ENCODE measurements at places on chromosomes 13 and 19.

GRCh38 chr19:48421548-48421947 is 24.2 kb upstream of the GRWD1 start:
- no peak for DNase-seq

DNA sequence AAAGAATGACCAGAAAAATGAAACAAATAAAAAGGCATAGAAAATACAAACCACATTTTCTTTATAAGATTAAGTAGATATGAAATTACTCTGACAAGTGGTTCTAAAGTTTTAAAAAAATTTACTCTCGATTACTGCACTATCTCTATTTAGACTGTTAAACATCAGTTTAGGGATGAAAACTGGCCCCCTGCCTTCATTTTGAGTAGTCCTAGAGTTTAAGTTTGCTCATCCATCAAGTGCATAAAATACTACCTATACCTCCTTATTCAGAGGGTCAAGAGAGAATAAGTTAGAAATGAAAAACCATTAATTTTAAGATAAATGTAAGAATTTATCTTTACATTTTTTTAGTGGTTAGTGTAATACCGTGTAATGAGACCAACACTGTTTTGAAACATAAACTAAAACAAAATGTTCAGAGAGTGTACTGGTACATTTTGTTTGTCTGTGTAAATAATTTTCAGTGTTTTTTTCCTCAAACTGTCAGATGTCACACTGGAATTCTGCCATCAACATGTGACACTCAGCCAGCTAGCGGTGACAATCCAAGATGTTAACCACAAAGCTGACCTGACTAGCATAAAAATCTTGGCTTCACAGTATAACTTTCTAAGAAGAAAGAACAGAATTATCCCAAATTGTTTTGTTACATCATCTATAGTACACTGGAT is 184.8 kb upstream of the PCDH20 start:
- no peak for DNase-seq

DNA sequence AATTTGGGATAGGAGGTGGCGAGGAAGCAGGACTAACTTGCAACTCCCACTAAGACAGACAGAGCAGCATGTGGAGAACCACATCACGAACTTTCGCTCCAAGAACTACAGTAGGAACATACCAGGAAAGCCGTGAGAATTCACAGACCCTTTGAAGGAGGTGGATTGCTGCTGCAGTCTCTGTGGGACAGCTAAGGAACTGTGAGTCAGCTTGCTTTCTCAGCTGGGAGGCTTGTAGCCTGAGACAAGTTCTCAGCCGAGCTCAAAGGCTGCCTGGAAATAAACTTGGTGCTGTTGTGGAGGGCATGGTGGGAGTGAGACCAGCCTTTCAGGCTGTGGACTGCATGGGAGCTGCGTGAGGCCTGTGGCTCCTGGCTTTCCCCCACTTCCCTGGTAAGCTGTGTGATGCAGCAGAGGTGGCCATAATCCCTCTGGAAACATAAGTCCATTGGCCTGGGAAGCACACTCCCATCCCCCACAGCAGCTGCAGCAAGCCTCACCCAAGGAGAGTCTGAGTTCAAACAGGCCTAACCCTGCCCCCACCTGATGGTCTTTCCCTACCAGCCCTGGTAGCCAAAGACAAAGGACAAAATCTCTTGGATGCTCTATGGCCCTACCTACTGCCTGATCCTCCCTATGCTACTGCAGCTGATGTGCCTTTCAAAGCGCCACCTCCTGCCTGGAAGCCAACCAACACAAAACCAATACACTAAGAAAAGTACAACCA is 441.1 kb upstream of the HTR2A start:
- DNase-seq = no peak

DNA sequence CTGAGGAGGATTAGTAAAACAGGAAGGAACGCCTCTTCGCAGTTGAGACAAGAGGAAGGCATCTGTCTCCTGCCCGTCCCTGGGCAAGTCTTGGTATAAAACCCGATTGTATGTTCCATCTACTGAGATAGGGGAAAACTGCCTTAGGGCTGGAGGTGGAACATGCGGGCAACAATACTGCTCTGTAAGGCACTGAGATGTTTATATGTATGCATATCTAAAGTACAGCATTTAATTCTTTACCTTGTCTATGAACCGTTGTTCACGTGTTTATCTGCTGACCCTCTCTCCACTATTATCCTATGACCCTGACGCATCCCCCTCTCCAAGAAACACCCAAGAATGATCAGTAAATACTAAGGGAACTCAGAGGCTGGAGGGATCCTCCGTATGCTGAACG is 722 bp upstream of the TIMM50 start:
- no peak for DNase-seq

DNA sequence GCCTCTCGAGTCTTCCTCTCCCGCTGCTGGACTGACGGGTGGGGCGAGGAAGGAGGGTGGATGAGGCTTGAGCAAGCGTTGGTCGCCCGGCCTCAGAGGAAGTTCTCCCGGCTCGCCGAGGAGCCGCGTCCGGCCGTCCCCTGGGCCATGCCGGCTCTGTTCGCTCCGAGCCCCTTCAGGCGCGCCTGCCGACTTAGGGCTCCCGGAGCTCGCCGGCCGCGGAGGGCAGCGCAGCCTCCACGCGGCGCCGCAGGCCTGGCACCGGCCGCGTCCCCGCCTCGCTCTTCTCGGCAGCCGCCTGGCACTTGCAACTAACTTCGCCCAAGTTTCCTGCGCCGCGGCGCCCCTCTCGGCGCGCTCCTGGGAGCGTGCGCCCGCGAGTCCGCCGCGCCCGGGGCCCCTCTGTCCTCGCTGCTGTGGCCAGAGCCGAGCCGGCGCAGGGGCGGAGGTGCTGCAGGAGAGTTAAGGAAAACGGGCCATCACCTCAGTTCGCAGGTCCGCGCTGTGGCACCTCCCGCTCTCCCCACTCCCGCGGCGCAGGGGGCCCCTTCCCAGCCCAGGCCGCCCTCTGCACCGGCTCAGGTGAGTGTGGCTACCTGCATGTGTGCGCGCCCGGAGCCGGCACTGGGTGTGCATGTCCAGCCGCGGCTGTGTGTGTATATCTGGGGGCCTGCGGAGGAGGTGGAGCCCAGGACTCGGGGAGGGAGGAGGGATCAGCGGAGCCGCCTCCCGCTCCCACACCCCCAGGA is 641 bp upstream of the SOX21 start:
- DNase-seq = no peak

Data from vagina (tissue), 2 donors.